Tibial nerve (tissue), 4 donors: ENCODE measurements at places on chromosomes 3 and 15. TPM values are rescaled to one million over a fixed set of nuclear protein-coding genes. Genes with fewer than 3 reads are reported as not detected.

GNAT1 gene
- total RNA-seq = not detected

PIGBOS1 gene
- 7.9 TPM for total RNA-seq

ANKRD63 gene
- not detected for total RNA-seq

POLQ gene
- 0.30 TPM for total RNA-seq

CLDN18 gene
- not detected for total RNA-seq

HYAL1 gene
- 26.5 TPM for total RNA-seq

ABHD17C gene
- 2.0 TPM for total RNA-seq

GRCh38 chr3:38587548-38588131 lies 61.8 kb downstream of the SCN5A start:
- no peak for DNase-seq
- no peaks in the 10 kb centered on the region for H3K4me1 ChIP-seq
- H3K27me3 ChIP-seq = no peaks in the 10 kb centered on the region
- no peak overlapping the region for H3K4me3 ChIP-seq

GRCh38 chr3:127685708-127686511 lies 13.2 kb downstream of the ABTB1 start:
- no peak overlapping the region for H3K27ac ChIP-seq
- no peak overlapping the region for H3K4me3 ChIP-seq
- no peaks in the 10 kb centered on the region for H3K36me3 ChIP-seq
- no peaks in the 10 kb centered on the region for H3K27me3 ChIP-seq
- DNase-seq = no peak
- H3K4me1 ChIP-seq = peaks cover 11% of the 10 kb centered on the region

GRCh38 chr15:52171386-52171785 lies 19.8 kb downstream of the GNB5 start:
- H3K27ac ChIP-seq = no peak overlapping the region
- H3K4me3 ChIP-seq = no peak overlapping the region
- no peaks in the 10 kb centered on the region for H3K36me3 ChIP-seq
- no peak for DNase-seq
- H3K27me3 ChIP-seq = no peaks in the 10 kb centered on the region

- H3K27me3 ChIP-seq = no peaks in the 10 kb centered on the region
- H3K36me3 ChIP-seq = no peaks in the 10 kb centered on the region
- H3K27ac ChIP-seq = no peak overlapping the region
Observed at GRCh38 chr3:105118905-105119304, 247.8 kb upstream of the ALCAM start.

DNA sequence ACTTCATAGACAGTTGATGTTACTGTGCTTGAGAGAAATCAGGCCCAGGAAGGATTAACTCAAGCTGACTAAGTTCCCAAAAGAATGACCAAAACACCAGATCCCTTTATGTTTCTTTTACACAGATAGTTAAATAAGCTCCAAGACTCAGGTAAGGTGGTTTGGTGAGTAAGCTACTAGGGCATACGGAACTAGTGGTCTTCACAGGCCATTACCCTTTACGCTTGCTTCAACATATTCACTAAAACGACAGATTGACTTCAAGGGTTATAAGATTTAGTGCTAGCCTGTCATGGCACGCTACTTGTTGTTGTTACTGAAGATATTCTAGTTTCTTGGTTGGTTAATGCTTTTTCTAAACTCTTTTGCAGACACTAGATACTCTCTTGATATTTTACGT lies 369.3 kb downstream of the LPP start:
- H3K27ac ChIP-seq = no peak overlapping the region
- no peaks in the 10 kb centered on the region for H3K4me1 ChIP-seq
- no peaks in the 10 kb centered on the region for H3K36me3 ChIP-seq
- DNase-seq = no peak
- H3K4me3 ChIP-seq = no peak overlapping the region
- H3K27me3 ChIP-seq = no peaks in the 10 kb centered on the region

DNA sequence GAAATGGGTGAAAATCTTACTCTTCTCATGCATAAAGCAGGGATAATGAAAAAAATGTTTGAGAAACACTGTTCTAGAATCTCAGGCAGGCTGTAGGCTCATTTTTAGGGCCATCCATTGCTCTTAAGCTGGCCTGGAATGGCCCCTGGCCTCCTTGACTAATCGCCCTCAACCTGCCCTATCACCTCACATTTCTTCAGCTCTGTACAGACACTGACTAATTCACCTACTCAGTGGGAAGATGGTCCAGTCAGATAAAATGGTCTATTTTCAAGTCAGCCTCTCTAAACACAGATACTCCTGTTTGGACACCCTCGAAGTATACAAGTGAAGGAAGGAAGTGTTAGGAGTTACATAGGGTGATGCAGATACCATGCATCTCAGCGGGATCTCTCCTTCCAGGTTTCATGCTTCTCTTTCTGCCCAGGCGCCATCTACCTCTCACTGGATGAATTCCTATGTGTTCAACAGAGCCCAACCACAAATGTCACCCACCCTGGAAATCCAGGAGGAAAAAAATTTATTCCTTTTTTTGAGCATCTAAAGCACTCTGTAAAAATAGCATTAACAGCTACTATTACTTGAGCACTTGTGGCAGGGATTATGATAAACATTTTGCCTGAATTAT lies 12.1 kb downstream of the FMN1 start:
- no peaks in the 10 kb centered on the region for H3K36me3 ChIP-seq
- H3K4me1 ChIP-seq = no peaks in the 10 kb centered on the region
- H3K27me3 ChIP-seq = no peaks in the 10 kb centered on the region
- H3K27ac ChIP-seq = no peak overlapping the region
- no peak overlapping the region for H3K4me3 ChIP-seq

DNA sequence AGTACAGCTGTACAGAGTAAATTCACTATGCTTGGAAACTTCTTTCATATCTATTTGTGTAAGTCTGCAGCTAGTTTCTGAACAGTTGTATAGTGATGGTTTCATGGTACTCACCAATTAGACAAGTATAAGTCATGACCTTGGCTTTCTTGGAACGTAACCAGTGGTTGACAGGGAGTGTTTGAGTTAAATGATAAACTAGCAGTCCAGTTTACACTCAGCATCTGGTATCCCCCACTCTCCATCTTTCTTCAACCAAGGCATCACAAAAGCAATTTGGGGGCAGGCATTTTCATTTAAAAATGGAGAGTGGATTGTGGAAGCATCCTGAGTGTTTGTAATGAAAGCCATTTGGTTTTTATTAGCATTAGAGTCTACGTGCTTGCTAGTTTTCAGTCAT lies 26.0 kb downstream of the MME start:
- no peaks in the 10 kb centered on the region for H3K4me1 ChIP-seq
- H3K36me3 ChIP-seq = no peaks in the 10 kb centered on the region
- no peak overlapping the region for H3K4me3 ChIP-seq
- no peak for DNase-seq
- no peaks in the 10 kb centered on the region for H3K27me3 ChIP-seq

DNA sequence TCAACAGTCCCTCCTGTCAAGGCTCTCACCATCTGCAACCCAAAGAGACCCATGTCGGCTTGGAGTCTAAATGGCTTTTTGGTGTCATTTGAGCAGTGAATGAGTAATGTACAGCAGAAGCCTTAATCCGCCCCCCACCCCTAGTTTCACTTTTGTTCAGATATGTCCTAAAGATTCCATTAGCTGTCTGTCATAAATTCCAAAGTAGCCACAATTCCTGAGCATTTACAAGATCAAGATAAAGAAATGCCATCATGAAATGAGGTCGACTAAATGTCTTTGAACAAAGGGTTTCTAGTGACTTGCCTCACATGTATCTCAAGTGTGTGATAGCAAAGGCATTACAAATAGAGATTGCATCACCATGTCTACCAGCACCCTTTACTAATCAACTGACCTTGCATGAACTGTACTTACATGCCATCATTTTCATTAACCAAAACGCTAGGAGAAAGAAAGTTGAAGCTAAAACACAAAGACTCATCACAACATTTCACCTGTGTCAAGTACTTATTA lies 123.8 kb upstream of the PHLDB2 start:
- no peak for DNase-seq
- H3K27ac ChIP-seq = no peak overlapping the region
- H3K36me3 ChIP-seq = no peaks in the 10 kb centered on the region
- H3K27me3 ChIP-seq = no peaks in the 10 kb centered on the region
- H3K4me1 ChIP-seq = peaks cover 29% of the 10 kb centered on the region
- no peak overlapping the region for H3K4me3 ChIP-seq

DNA sequence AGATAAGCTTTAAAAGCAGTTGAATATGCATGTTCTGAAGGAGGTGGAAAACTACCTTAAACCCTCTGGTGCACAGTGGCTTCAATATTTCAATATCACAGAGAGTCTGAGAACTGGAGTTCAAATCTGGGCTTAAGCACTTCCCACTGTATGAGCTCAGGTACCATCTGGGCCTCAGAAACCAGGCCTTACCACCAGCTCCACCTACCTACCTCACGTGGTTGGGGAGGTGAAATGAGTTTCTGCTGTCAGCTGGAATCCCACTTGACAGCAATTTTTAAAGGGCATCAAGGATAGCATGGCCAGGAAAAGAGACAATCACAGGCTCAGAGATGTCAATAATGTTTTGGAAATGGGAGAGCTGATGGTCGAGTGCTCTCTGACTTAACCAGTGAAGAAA lies 5.0 kb downstream of the CHCHD4 start:
- H3K27me3 ChIP-seq = no peaks in the 10 kb centered on the region
- DNase-seq = no peak
- peaks cover 9% of the 10 kb centered on the region for H3K4me1 ChIP-seq
- no peak overlapping the region for H3K27ac ChIP-seq

DNA sequence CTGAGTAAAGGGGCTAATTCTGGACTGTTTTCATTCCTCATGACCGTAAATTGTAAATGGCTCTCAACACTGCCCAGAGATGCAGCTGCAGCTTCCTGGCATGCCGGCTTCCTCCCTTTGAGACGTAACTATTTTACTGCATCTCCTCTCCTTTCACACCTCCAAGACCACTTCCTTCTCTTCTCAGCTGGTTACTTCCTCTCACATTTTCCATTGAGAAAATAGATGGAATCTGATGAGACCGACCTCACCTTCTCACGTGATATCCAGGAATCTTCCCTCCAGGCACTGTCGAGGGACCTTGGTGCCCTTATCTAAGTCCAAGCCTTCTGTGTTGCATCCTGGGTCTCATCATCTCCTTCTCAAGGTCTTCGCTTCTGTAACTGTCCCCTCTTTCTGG lies 12.7 kb downstream of the LYSMD4 start:
- H3K36me3 ChIP-seq = no peaks in the 10 kb centered on the region
- H3K4me1 ChIP-seq = no peaks in the 10 kb centered on the region
- no peak overlapping the region for H3K4me3 ChIP-seq
- H3K27ac ChIP-seq = no peak overlapping the region

GRCh38 chr15:58689646-58690045 lies 59.9 kb downstream of the ADAM10 start:
- peaks cover 27% of the 10 kb centered on the region for H3K4me1 ChIP-seq
- no peak for DNase-seq
- H3K27ac ChIP-seq = no peak overlapping the region
- no peak overlapping the region for H3K4me3 ChIP-seq
- H3K36me3 ChIP-seq = no peaks in the 10 kb centered on the region
- H3K27me3 ChIP-seq = no peaks in the 10 kb centered on the region

DNA sequence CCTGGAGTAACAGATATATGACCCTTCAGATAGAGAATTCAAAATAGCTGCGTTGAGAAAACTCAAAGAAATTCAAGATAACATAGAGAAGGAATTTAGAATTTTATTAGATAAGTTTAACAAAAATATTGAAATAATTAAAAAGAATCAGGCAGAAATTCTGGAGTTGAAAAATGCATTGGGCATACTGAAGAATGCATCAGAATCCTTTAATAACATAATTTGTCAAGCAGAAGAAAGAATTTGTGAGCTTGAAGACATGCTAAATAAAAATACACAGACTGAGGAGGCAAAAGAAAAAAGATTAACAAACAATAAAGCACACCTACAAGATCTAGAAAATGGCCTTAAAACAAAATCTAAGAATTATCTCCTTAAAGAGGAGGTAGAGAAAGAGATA lies 50.5 kb downstream of the SPTSSB start:
- no peak overlapping the region for H3K27ac ChIP-seq
- no peaks in the 10 kb centered on the region for H3K36me3 ChIP-seq
- no peak overlapping the region for H3K4me3 ChIP-seq

DNA sequence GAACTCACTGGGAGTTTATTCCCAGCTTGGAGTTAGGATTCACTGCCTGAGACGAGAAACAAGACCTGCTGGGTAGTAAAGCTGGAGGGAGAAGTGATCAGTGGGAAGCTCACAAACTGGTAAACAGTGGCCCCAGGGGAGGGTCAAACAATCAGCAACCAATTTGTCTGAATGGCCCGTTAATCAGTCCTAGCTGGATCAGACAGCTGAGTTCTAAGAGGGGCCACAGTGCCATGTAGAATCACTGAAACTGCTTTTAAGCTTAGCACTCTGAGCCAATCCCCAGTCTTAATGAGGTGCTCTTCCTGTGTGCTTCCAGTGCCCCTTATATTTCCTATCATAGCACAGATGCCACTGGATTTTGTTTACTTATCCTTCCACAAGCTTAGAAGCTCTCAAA lies 591.7 kb downstream of the RSL24D1 start:
- H3K36me3 ChIP-seq = no peaks in the 10 kb centered on the region
- no peaks in the 10 kb centered on the region for H3K4me1 ChIP-seq
- H3K27me3 ChIP-seq = no peaks in the 10 kb centered on the region
- no peak for DNase-seq
- H3K27ac ChIP-seq = no peak overlapping the region
